Effector memory CD4-positive, alpha-beta T cell (primary cell): ENCODE measurements at places on chromosomes 16 and 17.

DNA sequence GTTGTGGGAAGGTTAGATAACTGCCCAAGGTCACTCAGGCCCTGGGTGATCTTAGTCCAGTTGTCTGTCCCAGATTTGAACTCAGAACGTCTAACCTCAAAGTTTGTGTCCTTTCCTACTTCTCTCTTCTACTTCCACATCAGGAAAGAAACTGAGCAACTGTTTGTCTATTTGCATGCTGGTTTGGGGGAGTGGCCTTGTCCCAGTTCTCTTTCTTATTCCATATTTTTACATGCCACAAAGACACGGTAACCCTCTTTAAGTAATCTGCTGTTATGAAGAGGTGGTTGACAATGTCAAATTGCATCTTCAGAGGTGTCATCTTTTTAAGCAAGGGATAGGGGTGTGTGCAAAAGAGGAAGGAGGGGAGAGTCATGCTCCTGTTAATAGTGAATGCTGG lies 432.5 kb downstream of the HS3ST3B1 start:
- DNase-seq: no peak

DNA sequence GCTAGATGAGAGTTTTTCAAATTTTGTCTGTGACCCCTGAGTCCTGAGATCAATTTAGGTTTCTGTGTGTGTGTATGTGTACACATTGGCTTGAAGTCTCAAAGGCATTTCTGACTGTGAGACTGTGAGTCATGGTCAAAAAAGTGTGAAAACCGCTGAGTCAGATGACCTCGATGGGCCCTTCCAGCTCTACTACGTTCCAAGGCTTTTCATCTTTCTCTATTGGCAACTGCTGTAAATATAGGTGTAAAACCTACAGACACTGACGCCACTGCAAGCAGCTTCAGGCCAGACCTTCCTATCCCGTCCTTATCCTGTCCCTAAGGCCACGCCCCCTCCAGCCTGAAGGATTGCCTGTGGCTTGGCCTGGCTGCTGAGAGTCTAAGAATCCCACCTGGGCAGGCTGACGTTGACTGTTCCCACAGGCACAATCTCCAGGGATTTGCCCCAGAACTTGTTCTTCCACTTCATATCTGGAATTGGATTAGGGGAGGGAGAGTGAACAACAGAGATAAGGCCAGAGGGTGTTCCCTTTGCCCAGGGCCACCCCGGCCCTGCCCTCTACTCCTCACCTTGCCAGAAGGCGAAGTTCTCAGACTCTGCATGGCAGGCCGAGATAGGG lies 11.3 kb downstream of the OSBPL7 start:
- no peak for DNase-seq

DNA sequence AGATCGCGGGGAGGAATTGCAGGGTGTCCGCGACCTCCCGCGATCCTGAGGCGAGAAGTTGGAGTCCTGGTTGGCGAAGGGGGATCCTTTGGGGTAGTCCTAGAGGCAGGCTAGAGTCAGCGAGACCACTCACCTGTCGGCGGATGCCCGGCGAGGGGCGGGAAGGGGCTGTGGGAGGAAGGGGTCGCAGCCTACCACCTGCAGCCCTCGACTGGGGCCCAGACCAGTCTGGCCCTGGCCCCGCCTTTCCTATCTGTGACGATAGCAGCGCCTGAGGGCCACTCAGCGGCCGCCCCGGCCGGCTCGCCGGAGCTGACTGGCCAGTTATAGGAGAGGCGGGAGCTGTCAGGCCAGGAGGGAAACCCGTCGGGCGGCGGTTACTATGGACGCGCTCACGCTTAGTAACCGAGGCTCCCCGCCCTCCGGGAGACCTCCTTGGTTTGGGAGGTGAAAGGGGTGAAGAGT lies at the start of gene TEKT3:
TSS of gene TEKT3 (minus strand) at position 213 of the 465 bp plus-strand sequence. CDS start 10,012 bp downstream, outside the sequence.
- DNase-seq: no peak

DNA sequence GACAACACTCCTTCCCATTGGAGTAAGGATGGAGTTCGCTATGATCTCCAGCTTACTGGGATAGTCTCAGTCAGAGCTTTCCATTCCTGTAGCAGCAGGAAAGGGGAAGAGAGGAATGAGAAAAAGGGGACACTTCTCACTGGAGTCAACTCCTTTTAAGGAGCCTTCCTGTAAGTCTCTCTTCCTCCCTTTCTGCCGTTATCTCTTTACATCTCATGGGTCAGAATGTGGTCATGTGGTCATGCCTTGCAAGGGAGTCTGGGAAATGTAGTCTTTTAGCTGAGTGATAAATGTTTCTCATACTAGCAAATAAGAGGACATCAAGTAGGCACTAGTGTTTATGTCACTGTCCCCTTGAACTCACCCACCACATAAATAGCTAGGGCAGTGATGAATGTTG lies 227.3 kb downstream of the HAPSTR1 start:
- no peak for DNase-seq

- DNase-seq: peak; percentile 78
These were observed 8.1 kb upstream of the KIFC3 start for GRCh38 chr16:57810197-57811031.

DNA sequence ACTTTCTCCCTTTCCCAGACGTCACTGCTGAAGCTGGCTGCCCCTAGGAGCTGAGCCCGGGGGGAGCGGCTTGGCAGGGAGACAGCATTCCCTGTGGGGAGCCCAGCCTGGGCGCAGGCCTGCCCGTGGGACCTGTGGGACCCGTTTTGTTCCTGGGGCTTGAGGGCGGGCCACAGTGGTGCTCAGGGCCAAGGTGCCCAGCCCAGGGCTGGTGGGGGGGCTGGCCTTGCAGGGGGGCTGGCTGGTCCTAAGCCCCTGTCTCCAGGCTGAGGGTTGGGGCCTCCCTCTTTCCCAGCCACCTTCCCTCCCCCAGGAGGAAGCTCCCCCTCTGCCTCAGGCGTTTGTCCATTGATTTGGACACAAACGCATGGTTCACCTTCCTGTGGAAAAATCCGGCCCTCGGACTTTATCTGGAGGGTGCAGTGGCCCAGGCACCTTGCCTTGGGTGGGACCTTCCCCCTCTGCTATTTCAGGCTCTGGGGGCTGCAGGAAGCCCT lies 4.4 kb downstream of the NHERF2 start:
- DNase-seq: no peak

DNA sequence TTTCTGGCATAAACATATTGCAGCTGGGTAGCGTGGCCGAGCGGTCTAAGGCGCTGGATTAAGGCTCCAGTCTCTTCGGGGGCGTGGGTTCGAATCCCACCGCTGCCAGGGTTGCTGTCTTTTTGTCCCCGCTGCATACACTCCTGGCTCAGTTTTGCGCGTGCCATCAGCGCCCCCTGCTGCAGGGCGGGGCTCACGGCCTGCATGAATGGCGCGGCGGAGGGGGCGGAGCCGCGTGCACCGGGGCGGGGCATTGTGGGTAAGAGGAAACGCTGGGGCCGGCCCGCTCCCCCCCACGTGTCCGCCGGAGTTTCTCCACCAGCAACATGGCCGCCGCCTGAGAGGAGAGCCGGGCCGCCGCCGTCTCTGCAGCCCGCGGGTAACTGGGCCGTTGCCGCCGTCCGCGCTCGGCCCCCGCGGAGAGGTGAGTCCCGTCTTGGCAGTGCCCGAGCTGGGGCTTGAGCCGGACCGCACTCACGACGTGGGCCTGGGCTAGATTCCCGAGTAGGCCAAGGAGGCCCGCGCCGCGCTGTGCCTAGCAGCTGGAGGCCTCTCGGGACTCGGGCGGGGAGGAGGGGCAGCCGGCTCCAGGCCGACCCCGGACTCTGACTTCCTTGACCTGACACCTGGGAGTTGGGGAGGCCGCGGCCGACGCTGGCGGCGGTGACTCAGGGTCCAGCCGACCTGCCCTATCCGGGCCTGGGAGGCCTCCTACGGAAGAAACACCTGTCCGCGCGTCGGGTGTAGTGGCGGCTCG lies at the start of gene POLR3E:
TSS of gene POLR3E (plus strand) at position 296 of the 757 bp plus-strand sequence. CDS start 5,560 bp downstream, outside the sequence.
- DNase-seq: peak; percentile 100

DNA sequence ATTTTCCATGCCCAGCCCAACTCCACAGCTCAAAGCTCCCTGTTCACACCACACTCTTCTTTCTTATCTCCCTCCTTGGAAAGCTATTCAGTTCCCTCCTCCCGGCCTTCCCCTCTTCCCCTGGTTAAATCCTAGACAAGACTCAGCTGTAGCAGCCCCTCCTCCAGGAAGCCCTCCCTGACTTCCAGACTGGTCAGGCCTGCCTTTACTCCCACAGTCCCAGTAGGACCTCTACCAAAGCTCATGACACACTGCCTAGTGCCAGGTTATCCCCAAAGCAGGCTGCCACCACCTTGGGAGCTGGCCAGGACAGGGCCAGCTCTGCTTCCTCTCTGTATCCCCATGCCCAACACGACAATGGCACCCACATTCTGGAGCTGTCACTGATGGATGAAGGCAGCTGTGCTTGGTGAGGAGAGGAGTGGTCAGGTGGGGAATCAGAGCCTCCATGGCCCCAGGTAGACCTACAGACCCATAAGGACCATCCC lies 50.0 kb downstream of the BEAN1 start:
- no peak for DNase-seq

- no peak for DNase-seq
These were observed 20.1 kb upstream of the MLYCD start for GRCh38 chr16:83878838-83879237.

GRCh38 chr17:57870283-57870635 lies 20.4 kb upstream of the MRPS23 start:
- DNase-seq: no peak

DNA sequence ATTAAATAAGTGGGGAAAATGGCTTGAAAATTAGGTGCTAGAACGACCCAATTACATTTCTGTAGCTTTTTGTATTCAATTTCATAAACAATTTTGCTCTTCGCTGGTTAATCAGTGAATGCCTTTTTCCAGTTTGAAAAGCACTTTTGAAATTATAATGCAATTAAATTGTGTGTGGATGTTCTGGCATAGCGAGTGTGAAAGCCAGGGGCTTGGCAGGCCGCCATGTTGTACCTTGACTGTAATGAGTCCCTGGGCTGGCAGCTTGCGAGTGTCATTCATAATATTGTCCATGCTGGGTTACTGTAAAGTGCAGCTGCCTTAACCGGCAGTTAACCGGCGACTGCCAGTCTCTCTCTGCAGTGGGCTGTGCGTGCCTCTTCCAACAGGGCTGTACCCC lies 177.8 kb downstream of the CCDC182 start:
- no peak for DNase-seq

DNA sequence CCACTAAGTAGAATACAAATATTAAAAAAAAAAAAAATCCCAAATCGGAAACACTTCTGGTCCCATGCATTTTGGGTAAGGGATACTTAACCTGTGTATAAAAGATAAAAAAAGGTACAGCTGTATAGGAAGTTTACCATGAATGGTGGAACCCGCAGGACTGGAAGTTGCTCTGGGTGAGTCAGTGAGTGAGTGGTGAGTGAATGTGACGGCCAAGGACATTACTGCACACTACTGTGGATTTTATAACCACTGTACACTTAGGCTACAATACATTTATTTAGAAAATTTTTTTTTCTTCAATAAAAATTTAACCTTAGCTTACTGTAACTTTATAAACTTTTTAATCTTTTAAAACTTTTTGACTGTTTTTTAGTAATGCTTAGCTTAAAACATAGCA lies 71.3 kb upstream of the BCAR1 start:
- DNase-seq: no peak

DNA sequence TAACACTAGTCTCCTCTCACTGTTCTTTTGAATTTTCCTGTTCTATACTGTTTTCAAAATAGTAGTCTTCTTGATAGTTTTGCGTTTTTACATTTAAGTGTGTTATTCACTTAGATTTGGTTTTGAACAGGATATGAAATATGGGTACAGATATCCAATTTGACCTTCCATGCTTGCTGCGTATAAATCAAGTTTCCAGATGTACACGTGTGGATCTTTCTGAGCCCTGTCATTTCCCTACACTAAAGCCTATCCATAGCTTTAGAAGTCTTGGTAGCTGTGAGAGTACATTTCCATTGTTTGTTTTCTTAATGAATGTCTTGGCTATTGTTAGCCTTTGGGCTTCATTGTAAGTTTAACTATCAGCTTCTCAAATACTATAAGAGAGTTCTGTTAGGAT lies 20.4 kb downstream of the CYLD start:
- DNase-seq: no peak

DNA sequence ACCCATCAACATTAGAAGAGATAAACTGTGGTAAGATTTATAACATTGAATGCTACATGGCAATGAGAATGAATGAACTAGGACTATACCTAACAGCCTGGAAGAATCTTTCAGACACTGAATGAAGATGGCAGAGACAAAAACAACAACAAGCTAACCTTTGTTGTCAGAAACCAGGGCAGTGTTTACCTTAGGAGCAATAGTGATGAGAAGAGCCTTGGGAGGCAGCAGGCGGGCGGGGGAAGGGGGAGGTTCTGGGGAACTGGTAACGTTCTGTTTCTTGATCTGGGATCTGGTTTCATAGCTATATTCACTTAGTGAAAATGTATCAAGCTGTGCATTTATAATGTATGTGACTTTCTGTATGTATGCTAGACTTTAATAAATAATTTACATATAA lies 139.0 kb upstream of the TNRC6C start:
- no peak for DNase-seq

DNA sequence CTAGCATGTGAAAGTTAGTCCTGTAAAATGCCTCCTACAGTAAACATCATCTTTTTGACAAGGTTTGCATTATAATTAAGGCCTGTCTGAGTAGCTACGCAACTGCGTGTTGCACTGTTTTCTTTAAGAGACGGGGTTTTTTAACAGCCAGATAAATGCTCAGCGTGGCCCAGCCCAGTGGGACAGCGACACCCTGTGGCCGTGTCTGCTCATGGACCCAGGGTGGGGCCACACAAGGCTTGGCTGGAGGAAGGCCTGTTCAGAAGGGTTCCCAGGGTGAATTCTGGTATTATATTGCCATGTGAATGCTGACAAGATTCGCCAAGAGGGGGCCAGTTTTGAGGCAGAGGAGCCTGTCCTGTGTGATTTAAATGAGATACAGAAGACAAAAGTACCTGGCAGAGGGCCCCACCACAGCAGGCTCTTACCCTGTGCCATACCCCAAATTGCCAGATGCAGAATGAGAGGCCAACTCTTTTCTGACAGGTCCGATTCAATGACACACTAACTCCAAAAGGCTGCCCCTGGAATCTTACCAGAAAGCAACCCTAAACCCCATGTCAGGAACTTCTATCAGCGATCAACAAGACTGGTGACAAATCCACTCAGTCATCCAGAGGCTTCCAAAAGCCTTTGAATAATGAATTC lies 65.9 kb upstream of the IRX6 start:
- peak; percentile 2 for DNase-seq

GRCh38 chr16:19127674-19128131 lies 13.9 kb downstream of the ITPRIPL2 start:
- DNase-seq: no peak

- DNase-seq: peak; percentile 48
These were observed 7.9 kb upstream of the LLGL1 start for GRCh38 chr17:18217412-18218015.

- DNase-seq: no peak
These were observed 774 bp downstream of the ENGASE start for GRCh38 chr17:79075446-79075750.

- DNase-seq: no peak
These were observed 248.6 kb upstream of the MAF start for GRCh38 chr16:79849119-79849518.

DNA sequence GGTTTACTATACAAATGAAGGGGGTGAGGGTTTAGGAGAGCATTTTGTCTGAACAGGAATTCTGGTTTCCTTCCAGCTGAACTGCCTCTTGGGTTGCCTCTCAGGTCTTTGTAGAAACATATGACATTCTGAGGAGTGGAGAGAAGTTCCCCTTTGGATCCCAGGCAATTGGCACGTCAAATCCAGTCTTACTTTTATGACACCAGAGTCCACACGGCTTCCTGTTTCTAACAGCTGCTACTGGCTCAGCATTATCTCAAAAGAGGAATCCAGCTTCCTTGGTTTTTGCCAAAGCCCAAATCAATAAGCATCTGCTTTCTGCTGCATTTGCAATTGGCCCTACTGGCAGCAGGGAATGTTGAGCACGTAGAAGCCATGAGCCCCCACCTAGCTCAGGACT lies 97.6 kb upstream of the FAM20A start:
- no peak for DNase-seq

- DNase-seq: no peak
These were observed 34.4 kb downstream of the HAPSTR1 start for GRCh38 chr16:9125658-9126505.
